Motor neuron (in vitro differentiated cells): ENCODE measurements at places on chromosomes 16 and 17. TPM values are rescaled to one million over a fixed set of nuclear protein-coding genes. Genes with fewer than 3 reads are reported as not detected.
A peak's percentile ranks its signal among the peaks of the same experiment; 100 is the strongest.

DNA sequence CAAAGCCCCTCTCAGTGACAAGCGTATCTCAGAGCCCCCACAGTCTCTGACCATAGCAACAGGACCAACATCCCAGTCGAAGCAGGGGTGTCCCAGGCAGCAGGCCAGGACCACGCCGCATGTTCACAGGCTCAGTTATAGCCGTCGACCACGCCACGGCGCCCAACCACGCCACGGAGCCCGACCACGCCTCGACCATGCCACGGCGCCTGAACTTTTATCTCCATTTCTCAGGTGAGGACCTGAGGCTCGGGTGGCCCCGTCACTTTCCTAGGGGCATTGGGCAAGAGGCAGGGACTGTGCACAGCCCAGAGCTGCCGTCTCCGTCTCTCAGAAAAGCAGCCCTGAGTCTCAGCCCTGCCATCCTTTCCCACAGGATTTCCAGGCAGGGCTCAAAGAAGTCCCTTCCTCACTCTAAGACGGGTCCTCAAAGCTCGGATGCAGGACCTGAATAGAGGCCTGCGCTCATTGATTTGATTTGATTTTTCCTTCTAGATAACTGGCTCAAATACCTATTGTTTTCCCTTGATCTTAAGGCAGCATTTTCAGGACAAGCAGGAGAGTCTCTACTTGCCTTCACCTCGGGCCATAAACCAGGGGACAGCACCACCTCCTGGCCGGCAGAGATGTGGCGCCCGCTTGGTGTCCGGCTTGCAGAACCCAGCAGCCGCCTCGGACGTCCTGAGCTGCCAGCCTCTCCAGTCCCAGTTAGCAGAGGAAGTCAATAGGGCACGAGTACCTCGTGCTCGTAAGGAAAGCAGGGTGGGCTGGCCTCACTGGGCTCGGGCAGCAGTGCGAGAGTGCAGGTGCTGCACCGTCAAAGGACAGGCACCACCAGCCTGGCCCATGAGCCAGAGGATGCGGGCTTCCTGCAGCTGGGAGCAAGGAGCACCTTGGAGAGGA is 38.8 kb downstream of the C16orf95 start:
- ATAC-seq, result peak; percentile 98

GRCh38 chr16:70706948-70707465 is 21.2 kb upstream of the MTSS2 start:
- no peak for ATAC-seq

DNA sequence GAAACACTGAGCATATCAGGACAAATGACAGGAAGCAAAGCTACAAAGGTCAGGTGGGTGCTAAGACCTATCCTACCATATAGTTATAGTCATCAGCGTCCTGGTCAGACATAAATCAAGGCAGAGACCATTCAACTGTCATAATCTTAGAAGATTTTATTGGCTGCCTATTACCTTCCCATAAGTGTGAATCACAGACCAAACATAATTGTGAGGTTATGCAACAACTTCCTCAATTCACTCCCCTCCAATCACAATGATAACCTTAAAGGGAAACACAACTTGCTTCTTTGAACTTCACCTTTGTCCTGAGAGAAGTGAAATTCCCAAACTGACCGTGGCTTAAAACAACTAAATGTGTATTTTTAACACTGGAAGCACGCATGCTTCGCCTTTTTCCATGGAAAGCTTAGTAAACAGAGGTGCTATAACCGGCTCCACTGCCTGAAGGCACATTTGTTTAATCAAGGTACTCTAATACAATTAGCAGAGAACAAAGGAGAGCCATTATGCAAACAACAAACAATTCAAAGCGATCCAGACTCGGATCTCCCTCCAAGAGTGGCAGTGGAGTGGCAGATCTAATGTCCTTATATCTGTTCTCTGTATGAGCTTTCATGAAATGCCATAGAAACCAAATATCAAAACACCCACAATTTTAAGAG is 84.9 kb downstream of the TMEM114 start:
- no peak for ATAC-seq

DNA sequence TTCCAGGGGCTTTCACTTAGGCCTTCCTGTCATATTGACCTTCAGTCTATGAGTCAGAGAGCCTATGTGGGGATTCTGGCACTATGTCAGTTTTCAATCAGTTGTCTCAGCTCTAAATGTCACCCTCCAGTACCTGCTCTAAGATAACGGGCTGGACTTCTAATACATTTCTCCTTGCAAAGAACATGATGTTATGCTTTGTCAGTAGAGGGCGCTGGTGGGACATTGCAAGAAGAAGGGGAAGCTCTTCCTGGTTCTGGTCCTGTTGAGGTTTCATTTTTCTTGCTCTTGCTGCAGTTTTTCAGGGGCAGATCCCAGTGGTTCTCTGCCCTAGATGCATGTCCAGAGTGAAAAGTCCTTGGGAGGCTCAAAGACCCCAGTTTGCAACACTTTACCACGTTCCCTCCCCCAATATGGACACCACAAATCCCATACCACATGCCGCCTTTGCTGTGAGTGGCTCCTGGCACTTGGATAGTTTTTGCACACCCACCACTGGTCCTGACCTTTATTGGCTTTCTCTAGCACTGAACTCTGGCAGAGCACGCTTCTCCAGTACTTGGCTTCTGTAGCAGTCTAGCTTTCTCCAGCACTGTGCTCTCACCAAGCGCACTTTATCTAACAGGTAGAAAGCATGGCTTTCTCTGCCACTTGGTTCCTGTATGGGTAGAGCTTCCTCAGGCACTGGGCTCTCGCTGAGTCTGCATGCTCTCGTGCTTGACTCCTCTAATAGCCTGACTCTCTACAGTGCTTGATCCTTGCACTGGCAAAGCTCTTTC is 49.0 kb downstream of the BCL7C start:
- peak; percentile 41 for ATAC-seq

GRCh38 chr16:19486750-19487325 is 35.1 kb downstream of the GDE1 start:
- ATAC-seq, result peak; percentile 24

DNA sequence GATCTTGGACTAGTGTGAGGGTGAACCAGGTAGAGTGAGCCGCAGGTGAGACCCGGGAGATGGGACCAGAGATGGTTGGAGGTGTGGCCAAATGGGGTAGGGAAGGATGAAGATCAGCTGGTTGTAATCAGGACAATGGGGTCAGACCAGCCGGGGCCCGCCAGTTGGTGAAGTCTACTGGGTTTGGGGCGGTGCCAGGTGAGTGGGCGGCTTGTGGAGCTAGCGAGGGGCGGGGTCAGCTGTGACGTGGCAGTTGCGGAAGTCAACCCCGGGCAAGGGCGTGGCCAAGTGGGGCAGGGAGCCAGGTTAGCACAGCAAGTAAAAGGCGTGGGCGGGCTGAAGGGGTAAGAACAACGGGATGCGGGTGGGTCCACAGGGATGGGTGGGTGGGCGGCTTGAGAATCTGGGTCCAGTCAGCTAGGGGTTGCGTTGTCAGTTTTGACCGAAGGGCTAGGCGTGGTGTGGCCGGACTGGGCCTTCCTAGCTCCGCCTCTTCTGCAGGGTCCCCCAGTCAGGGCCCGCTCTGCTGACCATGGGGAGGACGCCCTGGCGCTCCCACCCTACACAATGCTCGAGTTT is 25.5 kb upstream of the ALKBH5 start:
- no peak for ATAC-seq

- no peak for ATAC-seq
These were observed 5.6 kb downstream of the RCVRN start for GRCh38 chr17:9899280-9900043.

GRCh38 chr16:73240920-73241319 is 193.0 kb upstream of the ZFHX3 start:
- no peak for ATAC-seq

DNA sequence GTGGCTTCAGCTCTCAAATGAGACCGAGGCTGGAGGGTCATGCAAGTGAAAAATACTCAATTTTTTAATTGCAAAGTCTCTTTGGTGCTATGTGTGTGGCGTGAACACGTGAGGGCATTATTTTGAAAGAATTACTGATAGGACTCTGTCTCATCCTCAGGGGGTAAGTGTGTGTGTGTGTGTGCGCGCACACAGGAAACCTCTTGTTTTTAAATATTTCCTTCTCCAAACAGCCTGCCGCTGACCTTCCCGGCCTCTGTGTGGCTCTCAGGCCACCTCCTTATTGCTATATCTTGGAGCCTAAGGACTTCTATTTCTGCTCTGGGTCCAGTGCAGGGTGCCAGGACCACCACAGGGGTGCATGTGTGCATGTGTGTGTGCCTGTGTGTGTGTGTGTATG is 99.7 kb downstream of the CMIP start:
- ATAC-seq, result no peak

DNA sequence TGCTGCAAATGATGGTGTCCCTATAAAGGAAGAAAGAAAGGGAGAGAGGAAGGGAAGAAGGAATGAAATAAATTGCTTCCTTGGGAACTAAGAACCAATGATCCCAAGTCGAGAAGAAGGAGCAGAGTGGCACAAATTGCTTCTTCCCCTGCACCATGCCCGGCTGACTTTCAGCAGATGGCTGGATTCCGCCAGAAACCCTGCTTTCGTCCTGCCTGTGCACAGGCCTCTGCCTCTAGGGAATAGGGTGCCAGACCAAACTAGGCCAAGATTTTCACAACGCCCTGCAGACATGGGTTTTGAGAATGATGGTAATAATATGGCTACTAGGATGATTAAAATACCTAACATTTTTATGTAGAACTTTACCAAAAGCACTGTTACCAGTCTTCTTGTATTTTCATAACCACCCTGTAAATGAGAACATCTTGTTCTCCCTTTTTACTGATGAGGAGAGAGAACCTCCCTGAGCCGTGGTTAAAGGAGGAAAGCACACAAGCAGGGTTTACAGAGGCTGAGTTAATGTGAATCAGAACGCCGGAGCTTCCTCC is 122.1 kb upstream of the HSBP1 start:
- no peak for ATAC-seq

DNA sequence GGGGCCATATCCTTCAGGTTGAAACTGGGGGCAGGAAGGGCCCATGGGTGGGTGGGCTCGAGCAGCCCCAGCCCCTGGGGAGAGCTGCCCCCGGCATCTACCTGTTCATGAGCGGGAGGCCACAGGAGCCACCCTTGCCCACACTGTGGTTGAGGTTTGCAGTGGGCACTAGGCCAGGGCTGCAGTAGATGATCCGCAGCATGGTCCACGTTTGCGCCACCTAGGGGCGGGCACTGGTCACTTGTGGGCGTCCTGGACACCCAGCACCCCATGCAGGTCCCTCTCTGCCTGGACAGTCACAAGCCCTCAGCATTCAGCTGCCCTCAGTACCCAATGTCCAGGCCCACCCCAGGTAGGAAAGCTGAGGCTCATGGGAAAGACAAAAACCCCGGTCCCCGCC is 1.8 kb upstream of the JMJD8 start:
- no peak for ATAC-seq

DNA sequence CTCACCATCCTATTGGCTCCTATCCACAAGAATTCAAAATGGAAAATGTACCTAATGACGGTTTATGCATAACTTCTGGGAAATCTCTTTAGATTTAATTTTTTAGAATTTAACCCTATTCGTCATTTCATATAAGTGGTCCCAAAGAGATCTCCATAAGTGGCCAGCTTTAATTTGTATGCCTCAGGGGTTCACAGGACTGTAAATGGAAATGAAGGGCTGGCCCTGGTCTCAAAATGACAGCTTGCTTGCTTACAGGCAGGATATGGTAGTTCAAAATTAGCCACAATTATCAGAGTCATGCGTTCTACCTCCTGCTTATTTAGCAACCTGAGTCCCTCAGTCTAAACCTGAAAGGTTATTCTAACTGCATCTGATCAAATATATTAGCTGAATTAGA is 6.6 kb upstream of the NACA2 start:
- no peak for ATAC-seq

DNA sequence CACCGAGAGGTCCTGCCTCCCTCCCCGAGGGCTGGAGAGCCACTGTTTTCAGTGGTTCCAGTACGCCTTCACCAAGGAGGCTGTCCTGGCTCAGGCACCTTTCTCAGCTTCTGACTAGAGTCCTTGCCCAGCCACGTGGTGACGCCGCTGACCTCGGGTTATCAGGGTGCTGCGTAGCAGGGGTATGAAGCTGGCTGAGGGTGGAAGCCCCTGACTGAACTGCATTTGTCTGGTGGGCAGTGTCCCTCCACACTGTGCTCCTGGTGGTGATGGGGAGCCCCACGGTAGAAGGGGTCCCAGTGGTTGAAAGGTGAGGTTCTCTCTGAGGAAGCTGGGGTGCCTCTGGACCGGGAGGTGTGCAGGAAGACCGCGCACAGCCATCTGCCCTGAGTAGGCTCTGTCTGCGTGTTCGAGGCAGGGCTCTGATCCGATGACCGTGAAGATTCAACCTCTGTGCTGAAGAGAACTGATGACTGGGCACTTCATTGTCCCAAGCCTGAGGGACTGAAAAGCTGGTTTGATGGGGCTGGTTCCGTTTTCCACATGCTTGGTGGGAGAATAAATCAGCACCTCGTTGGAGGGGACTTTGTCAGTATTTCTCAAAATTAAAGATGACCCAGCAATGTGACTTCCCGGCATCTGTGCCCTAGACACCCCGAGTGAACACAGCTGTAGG is 2.5 kb downstream of the ACSF3 start:
- no peak for ATAC-seq

- no peak for ATAC-seq
These were observed 116.9 kb downstream of the USP22 start for GRCh38 chr17:20925954-20926353.

GRCh38 chr16:85326794-85327181 is 214.5 kb upstream of the CIBAR2 start:
- no peak for ATAC-seq

DNA sequence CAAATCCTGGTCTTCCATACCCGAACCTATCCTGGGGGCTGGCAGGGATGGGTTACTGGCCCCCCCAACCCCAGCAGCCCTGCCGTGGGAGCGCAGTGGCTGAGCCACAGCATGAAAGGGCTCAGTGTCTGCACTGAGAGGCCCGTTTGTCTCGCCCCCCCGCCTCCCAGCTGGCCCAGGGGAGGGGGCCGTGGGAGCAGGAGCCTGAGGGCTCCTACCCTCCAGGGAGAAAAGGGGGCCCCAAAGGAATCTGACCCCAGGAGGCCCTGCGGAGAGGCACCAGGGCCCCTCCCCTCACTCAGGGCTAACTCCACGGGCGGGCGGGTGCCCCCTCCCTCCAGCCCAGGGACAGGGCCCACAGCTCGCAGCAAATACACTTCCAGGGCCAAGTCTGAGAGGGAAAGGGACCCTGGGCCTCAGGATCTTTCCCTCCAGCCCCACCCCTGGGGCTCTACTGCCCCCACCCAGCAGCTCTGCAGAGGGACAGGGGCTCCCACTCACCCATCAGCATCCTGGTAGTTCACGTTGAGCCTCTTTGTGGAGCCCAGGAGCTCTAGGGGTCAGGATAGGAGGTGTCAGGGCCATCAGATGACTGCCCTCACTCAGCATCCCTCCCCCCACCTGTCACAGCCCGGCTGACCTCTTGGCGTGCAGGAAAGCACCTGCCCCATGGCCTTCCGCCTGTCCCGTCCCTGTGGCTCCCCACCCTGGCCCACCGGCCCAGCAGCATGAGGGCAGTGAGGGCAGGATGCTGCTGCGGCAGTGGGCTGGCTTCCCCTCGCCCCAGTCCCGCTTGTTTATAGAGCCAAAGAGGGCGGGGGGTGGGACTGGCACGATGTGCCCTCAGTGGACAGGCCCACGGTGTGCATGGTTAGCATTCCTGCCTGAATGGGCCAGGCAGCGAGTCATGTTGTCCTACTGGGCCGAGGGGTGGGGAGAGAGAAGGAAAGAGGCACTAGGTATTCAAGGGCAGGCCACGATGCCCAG is 7.3 kb downstream of the CASKIN2 start:
- ATAC-seq, result no peak

Gene CD19
- 0.18 and 0.57 TPM in 2 replicates for total RNA-seq

Gene IKZF3
- under 0.01 and 0.06 TPM in 2 replicates for total RNA-seq
